ENCODE measurements at places on chromosomes 12 and 14.

- DNase-seq: no peak
Measured at GRCh38 chr14:102464846-102465341, 44.7 kb downstream of the ANKRD9 start.

GRCh38 chr12:58710901-58711300 lies 209.4 kb downstream of the LRIG3 start:
- DNase-seq: no peak

DNA sequence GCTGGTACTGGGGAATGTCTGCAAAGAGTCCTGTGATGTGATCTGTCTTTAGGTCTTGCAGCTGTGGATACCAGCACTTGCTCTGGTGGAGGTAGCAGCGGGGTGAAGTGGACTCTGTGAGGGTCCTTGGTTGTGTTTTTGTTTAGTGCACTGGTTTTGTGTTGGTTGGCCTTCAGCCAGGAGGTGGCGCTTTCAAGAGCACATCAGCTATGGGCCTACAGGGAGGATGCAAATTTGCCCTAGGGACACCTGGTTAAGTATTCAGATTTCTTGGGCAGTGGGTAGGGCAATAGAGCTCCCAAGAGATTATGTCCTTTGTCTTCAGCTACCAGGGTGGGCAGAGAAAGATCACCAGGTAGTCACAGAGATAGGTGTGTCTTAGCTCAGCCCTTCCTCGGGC lies 63.8 kb downstream of the PTGER2 start:
- no peak for DNase-seq

- DNase-seq: no peak
Measured at GRCh38 chr12:52506858-52507715, 13.1 kb downstream of the KRT5 start.

DNA sequence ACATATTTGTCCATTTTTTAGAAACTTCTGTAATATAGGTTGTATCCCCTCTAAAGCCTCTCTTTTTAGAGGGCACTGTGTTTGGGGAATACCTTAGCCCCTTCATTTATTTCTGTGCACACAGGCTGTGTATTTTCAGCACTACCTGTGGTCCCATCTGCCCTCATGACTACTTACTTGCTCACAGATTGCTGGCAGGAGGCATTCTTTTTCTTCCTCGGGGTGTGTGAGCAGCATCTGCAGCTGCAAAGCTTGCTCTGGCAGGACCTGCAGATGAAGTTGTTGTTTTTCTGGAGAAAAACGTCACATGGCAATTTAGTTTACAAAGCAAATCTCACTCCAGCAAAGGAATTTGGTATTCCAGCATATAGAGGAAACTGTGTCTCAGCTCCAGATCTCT lies 24.3 kb downstream of the ANG start:
- DNase-seq: no peak

DNA sequence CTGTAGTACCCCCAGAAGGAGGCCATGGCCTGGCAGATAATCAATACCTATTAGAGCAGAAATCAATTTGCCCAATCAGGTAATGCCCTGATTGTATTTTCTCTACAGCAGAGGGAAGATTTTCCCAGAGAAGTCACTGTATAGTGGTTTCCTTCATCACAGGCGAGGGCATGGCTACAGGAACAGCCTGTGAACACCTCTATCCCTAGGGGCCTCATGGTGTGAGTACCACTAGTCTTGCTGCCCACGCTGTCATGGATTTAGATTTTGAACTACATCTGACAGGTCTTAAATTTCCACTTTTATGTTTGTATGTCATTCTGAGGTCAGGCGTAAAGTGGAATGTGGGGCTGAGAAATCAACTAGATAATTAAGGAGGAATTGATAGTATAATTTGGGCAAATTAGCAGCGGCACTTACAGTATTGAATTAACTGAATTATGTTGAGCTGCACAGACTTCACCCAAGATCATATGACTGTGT lies 42.4 kb upstream of the STXBP6 start:
- no peak for DNase-seq

DNA sequence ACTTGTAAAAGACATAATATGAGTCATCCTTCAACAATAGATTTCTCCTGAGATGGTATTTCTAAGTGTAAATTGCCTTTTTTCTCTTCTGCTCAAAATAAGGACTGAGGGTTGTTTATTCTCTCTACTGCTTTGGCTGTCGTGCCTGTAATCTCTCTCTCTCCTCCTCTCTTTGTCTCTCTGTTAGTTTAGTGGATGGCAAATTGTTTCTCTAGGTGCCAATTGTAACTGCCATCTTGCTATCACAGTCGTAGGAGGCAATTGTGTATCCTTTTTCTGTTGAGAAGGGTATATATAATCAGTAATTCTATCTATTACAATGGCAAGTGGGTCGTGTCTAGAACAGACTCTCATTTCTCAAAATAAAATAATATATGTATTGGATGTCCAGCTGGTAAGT lies 545.0 kb upstream of the FBXO33 start:
- DNase-seq: no peak

DNA sequence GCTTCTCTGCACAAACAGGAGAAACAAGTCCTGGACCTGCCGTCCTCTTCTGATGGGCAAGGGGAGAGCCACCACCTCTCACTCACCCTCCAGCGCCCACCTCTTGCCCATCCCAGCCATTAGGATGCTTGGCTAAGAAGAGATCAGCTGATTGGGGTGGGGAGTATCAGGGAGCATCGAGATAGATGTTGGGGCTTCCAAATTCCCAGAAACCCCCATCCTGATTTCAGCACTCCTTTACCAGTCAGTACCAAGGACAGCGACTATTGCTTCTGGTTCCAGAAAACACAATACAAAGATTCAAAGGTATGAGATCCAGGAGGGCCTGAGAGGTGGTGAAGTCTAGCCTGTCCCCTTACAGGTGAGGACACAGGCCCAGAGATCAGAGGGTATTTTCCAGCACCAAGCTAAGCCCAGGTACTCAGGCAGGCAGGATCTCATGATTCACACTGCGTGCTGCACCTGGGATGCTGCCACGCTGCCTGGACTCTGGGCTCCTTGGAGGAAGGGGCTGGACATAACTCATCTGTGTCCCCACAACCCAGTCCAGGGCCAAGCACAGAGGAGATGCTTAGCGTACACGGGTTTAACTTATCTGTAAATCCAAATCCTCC lies 76.6 kb downstream of the TUNAR start:
- DNase-seq: no peak

GRCh38 chr14:30996892-30997659 lies 28.4 kb upstream of the AP4S1 start:
- DNase-seq: no peak

DNA sequence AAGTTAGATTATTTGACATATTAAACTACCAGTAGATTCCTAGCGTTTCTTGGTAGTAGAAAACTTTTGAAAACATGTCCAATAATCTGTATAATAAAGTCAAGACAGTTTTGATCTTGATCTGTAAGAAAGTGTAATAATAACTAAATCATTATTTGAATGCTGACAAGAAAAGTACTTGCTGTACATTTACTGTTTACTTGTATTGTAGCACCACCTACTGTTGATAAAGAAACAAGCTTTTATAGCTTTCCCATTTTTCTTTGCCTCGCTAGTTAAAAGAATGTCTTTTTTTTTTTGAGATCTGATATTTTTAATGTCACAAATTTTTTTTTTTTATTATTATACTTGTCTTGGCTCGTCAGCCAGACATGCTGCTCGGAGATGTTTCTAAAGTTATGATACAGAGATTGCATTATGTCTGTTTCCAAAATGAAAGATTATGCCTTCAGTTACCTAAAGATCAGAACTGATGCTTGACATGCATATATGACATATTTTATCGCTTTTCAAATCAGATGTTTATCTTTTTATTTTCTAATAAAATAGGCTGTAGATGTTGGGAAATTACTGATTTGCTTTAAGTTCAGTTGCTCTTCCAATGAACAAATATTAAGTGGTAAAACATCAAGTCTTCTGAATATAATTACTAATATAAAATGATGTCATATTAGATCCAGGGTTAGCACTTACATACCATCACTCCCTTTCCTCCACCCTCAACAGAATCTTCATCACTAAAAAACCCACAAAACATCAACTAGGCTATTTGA lies 140.5 kb downstream of the AKAP6 start:
- no peak for DNase-seq

- no peak for DNase-seq
Measured at GRCh38 chr14:90986510-90986909, 73.9 kb downstream of the RPS6KA5 start.

DNA sequence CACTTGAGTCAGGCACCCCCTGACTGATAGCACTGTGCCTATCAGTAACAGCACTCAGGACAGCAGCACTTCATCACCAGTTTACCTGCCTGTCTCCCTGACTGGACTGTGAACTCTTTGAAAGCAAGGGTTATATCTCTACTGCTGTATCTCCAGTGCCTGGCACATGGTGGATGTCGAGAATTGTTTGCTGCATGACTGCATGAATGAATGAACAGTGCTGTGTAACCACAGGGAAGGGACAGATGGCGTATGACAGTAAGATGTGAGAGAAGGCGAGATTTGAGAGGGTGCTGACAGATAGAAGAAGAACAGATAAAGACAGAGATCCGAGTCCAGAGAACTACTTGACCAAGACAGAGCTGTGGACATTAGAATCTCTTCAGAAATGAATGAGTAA lies 29.7 kb downstream of the BRAP start:
- DNase-seq: no peak

DNA sequence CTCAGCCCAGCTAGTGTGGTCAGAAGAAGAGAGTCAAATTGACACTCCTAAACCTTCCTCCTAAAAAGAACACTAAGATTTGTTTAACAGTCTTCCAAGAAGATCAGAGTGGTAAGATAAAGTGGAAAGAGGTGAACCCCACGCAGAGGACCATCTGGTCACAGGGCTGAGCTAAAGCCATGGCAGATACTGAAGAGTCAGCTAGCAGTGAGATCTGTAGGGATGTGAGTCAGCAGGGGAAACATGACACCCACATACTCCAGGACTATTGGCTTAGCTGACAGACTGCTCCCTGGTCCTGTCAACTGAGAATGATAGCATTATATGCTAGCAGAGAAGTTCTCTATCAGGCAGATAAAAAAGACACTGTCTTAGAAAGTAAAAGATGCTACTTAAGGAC lies 269.4 kb upstream of the ALG10 start:
- no peak for DNase-seq

DNA sequence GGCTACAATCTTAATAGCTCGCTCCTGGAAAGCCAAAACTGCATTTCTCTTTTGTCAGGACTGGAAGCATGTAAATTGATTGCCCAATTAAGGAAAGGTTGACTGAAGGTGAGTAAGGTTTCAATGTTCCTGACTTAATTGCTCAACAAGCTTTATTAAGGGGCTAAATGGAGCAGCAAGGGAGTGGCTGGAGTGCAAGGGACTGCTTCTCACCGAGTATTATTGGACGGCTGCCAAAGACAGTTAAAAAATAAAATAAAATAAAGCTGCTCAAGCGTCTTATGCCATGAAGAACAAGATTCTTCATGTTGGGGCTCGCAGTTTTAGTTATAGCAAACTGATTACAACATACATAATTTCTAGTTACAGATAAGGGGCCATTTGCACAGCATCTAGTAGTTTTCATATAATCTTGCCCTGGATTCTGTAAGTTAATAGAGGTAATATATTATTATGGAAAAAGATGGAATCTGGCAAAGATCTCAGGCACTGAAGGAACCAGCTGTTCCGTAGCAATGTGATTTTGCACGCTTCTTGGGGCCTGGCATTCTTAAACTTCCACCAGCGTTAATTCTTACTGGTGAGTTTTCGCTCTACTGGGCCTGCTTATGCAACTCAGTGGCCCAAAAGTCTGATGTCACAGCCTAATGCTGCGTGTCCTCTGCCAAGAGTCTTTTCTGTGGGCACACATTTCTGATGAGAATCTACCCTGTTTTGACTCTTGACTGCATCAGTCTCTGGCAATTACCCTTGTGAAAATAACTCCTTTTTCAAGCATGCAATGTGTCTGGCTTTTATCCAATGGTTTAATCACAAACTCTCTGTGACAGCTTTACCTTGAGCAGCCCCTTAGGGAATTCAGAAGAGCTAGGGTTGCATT lies 108.5 kb downstream of the SLC38A1 start:
- no peak for DNase-seq

DNA sequence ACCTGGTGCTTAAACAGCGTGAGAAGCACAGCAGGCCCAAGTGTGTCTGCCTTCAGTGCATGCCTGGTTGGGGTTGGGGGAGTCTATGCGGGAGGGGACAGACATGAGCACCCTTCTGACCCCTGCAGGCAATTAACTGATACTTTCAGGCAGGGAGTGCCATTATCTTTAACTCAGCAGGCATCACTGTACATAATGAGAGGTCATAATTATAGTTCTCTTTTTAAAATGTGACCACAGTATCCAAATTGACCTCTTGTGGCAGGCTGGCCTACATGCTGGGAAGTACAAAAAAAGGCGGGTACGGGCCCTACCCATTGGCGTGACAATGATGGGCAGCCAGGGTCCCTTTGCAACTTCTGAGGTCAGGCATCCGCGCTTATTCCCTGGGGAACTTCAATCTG lies 209.1 kb downstream of the FOXN3 start:
- DNase-seq: no peak

- no peak for DNase-seq
Measured at GRCh38 chr14:67941456-67942018, 122.0 kb downstream of the RAD51B start.

- DNase-seq: no peak
Measured at GRCh38 chr12:113075137-113075683, 18.7 kb downstream of the DTX1 start.

- DNase-seq: no peak
Measured at GRCh38 chr14:75570797-75571196, 7.6 kb upstream of the FLVCR2 start.

DNA sequence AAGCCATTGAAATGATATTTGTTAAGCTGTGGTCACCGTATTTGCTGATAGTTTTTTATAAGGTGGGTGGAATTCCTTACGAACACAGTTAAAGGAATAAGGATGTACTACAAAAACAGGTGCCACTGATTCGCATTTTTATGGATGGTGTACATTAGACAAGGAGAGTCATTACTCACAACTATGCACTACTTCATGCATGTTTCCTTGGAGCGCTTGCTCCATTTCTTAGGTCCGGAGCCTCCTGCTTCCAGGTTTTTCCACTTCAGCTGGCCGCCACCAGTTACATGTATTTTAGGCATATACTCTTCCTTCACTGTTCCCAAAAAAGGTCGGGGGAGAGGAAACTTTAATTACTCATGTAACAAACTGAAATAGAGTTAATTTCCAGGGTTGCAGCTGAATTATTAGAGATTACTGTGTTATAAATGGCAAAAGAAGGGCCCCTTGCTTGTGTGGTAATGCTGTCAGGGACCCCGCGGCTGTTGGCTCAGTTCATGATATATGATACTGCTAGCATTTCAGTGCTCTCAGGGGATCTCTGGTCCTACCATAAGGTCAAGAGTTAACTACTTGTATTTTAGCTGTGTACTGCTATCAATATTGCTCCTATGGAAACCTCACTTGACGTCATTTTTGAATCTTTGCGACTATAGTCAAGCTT lies 454.7 kb downstream of the NPAS3 start:
- DNase-seq: no peak

- peak; percentile 63 for DNase-seq
Measured at GRCh38 chr12:53492830-53493609, 6.2 kb downstream of the MAP3K12 start.

DNA sequence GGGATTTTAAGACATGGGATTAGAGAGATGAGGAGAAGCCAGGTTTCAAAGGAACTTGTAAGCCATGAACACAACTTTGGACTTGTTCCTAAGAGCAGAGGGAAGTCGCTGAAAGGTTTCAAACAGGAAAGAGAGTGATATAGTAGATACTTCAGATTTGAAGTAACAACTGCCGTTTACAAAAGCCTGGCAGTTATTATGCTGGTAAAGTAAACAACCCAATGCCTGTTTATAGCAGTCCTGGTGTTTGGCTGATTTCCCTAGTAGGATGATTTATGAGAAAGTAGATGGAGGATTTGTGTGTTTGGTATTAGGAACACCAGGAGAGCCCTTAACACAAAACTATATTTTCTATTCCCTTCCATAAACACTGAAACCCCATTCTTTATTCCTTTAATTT lies 285.7 kb downstream of the RMST start:
- no peak for DNase-seq
